ENCODE measurements at places on chromosomes 11 and 22.

DNA sequence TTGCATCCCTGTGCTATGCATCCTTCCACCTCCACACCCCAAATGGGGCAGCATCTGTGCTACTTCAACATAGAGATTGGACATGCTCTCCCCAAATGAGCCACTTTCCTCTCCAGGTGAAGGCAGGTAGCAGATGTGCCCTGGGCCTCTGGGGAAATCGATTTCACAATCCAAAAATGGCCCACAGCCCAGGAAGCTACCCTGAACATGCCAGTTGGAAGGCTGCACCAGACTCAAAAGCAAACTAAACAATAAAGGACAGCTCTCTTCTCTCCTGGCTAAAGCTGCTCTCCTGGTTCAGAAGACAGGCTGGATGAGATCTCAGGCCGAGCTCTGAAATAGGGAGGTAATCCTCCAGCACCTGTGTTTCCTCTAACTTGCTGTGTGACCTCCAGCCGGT, 19.7 kb downstream of the ISX start:
- no peak for DNase-seq

DNA sequence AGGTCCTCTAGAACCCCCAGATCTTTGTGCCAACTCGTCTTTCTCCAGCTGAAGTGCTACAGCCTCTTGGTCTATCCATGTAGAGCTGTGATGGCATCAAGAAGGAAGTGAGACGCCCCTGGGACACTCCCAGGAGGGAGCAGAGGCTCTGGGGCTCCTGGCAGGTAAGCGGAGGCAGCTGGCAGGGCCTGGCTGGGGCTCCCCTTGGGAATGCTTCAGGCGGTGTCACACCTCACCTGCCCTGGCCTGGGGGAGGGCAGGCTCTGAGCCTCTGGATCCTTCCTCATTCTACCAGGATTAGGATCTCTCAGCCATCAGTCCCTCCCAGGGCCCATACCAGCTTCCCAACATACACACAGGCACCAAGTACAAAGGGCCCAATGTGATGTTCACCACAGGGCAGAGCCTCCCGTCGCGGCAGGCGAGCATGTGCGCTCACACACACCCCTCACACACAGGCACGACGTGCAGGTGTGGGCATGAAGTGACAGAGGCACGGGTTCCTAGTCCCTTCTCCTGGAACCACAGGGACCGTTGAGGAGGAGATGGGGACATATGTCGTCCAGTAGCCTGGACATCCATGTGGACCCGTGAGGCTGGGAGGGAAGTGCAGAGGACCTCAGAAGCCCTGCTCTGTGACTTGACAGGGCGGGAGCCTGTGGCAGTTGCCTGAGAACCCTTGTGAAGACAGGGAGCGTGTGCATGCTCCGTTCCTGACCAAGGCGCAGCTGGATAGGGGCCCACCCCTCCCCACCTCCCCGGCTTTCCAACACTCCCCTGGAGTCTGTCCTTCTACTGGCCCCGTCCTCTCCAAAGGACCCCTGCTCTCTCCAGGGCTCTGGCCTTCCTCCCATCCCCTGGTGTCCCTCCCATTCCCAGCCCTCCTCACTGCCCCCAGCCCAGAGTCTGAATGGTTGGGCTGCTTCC, 32.5 kb downstream of the LMO1 start:
- DNase-seq = no peak

- no peak for DNase-seq
These were observed 324.3 kb upstream of the SORL1-AS1 start for GRCh38 chr11:121777056-121777455.

DNA sequence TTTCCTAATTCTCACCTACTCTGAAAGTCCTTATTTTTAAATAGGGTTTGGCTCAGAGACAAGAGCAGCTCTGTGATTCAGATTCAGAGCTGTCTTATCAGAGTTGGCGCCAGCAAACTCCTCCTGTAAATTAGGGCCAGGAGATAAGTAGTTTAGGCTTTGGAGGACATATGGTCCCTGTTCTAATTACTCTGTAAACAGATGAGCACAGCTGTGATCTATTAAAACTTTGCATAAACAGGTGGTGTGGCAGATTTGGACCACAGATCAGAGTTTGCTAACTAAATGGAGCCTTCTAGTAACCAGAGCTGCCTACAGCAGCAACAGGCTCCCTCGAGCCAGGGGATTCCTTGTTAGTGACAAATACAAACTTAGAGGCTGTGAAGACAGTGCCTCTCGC, 27.9 kb downstream of the YPEL1 start:
- DNase-seq = no peak

- no peak for DNase-seq
These were observed 95.2 kb downstream of the ABTB2 start for GRCh38 chr11:34262531-34263081.

GRCh38 chr11:125569915-125570621, 791 bp downstream of the EI24 start:
- DNase-seq = no peak

DNA sequence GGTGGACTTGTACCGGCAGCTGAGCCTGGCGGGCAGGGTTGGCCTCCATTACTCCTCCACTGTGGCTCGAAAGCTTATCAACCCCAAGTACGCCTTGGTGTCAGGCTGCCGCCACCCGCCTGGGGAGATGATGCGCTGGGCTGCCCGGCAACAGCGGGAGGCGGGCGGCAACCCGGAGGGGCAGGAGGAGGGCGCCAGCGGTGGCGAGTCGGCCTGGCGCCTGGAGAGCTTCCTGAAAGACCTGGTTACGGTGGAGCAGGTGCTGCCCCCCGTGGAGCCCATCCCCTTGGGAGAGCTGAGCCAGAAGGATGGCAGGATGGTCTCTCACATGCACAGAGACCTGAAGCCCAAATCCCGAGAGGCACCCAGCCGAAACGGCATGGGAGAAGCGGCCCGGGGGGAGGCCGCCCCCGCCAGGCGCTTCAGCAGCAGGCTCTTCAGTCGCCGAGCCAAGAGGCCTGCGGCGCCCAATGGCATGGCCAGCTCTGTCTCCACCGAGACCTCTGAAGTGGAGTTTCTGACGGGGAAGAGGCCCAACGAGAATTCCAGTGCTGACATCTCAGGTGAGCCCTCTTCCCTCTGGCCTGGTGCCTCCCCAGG, 26.7 kb downstream of the FAM83F start:
- peak; percentile 34 for DNase-seq

- DNase-seq = no peak
These were observed 14.7 kb downstream of the OTUB1 start for GRCh38 chr11:64000740-64001483.

DNA sequence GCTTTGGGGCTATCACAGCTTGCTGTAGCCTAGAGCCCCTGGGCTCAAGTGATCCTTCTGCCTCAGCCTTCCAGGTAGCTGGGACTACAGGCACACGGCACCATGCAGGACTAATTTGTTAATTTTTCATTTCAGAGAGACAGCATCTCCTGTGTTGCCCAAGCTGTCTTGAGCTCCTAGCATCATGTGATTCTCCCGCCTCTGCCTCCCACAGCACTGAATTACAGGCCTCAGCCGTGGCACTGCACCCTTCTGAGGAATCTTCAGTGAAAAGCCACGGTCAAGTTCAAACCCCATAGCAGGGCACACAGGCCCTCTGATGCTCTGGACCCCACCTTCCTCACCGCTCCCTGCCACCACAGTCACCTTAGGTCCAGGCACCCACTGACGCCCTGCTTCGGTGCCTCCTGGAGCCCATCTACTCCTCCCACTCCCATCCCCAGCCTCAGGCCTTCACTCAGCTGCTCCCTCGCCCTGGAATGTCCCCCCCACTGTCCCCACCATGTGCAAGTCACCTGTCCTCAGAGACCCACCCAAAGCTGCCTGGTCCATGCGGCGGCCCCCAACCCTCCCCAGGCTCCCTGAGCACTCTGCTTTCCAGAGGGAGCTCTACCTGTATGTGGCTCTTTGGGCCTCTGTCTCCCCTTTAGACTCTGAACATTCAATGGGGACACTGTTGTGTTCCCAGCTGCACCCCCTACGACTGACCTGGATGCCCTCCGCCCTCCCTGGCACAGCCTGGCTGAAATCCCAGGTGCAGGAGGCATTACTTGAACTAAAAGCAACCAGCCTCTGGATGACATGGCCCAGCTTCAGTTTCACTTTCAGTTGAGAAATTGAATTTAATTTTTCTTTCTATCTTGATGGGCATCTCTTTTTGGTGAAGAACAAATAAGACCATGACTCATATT, 1.6 kb downstream of the APOL2 start:
- no peak for DNase-seq

GRCh38 chr22:50688448-50688847, 15.8 kb downstream of the SHANK3 start:
- DNase-seq = no peak

- no peak for DNase-seq
These were observed 11.7 kb upstream of the RDX start for GRCh38 chr11:110308071-110308470.

DNA sequence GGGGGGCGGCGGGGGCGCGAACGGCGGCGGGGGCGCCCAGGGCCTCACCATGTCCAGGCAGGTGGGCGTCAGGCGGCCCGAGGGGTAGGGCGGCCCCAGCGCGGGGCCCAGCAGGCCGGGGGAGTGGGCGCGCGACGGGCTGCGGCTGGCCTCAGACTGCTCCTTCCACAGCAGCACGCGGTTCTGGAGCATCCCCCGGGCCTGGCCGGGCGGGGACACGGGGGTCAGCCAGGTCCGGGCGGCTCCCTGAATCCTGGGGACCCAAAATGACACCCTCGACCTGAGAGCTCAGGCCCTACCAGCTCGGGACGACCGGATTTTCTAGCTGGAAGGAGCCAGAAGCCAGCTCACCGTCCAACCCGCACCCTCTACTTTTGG, 5.5 kb upstream of the SLC16A8 start:
- no peak for DNase-seq

DNA sequence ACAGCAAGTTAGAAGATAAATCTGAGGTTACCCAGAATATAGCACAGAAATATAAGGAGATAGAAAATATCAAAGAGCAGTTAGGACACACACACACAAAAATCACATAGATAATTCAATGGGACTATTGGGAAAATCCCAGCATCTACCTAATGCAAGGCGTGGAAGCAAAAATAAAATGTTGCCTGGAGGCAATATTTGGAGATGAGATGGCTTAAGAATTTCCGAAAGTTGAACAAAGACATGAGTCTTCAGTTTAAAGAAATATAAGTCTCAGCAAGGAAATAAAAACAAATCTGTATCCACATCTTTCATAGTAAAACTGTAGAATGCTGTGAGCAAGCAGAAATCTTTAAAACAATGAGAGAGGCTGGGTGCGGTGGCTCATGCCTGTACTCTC, 29.5 kb upstream of the ACR start:
- no peak for DNase-seq

- no peak for DNase-seq
These were observed 63.2 kb upstream of the HSPA8 start for GRCh38 chr11:123125169-123125568.

DNA sequence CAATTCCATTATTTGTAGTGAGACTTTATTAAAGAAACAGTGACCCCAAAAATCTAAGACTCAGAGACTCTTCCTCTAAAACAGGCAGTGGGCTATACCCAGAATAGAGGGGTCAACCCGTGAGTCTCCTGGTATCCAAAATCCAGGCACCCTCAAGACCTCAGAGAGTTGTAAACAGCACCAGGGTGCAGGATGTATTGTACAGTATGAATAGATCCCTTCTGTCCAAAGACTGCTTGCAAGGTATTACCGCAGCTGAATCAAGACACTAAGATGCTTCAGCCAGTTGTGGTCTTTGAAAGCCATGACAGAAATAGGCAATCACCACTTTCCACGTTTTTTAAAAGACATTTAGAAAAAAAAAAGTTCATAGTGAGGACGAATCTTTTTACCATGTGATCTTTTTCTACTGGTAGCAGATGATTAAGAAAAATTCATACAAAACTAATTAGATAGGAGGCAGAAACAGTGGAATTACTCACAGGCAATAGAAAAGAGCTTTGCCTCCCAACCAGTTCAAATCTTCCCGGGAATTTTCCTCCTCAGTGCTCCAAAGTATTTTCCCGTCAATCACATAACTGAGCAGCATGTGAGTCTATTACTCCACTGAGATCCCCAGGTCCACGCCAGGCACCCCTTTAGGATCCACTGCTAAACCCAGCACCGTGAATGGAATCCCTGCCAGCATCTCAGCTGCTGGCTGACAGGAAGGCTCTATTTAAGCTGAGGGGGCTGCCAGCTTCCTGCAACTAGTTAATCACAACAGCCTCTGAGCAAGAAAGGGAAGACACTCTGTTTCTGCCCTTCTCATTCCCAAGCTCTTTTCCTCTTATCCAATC, 113.1 kb downstream of the ETS1 start:
- no peak for DNase-seq

GRCh38 chr11:1047595-1048156, 11.2 kb upstream of the MUC6 start:
- no peak for DNase-seq

- no peak for DNase-seq
These were observed 45.2 kb downstream of the NEU3 start for GRCh38 chr11:75033916-75034315.

GRCh38 chr11:3157381-3158130, 7.6 kb downstream of the OSBPL5 start:
- DNase-seq = no peak

- no peak for DNase-seq
These were observed 188 bp upstream of the MTNR1B start for GRCh38 chr11:92969293-92969633.

DNA sequence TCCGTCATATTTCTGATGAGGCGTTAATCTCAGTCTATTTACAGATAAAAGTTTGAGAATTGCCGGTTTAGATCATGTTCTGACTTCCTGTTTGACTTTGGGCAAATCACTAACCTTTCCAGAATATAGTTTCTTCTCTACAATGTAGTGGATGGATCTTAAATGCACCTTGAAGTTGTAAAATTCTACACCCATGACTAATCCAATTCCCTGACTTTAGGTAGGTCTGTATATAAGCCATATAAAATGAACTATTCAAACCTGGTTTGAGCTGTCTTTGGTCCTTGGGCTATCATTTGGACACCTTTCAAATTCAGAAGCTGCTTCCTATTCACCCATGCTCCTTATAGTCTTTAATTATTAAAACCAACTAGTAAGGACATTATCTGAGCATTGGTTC, 52.2 kb upstream of the BLID start:
- DNase-seq = no peak

DNA sequence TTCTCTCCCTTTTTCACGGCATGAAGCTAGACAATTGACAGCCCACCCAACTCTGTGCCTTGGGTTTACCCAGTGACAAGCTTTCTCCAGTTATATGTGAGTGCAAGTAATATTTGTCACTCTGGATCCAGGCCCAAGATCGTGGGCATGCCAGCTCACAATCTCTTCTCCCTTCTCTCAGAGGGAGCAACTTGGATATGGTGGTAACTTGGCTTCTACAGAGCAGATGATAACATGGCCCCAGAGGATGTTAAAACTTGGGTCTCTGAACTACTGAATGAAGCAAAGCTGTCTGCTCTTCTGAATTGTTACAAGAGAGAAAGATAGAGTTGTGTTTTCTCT, 20.8 kb downstream of the C11orf96 start:
- no peak for DNase-seq

- peak; percentile 39 for DNase-seq
These were observed 22.5 kb downstream of the SUN2 start for GRCh38 chr22:38733329-38733723.

- DNase-seq = no peak
These were observed 45.2 kb upstream of the LIPT2 start for GRCh38 chr11:74538680-74539079.

- DNase-seq = no peak
These were observed at the start of gene GAS2 for GRCh38 chr11:22666325-22666687. TSS of gene GAS2 (plus strand) at chr11:22666611. CDS start at chr11:22674870, 8,259 bp downstream.
